ENCODE measurements at places on chromosomes 5 and 9.

GRCh38 chr9:69325409-69326212 lies 596 bp downstream of the ENTREP1 start:
- DNase-seq = no peak

GRCh38 chr5:10173716-10174115 lies 76.0 kb downstream of the ATPSCKMT start:
- no peak for DNase-seq

- DNase-seq = no peak
These were observed 63.6 kb downstream of the ARHGAP26 start for GRCh38 chr5:142833517-142834449.

GRCh38 chr9:105541838-105542237 lies 16.1 kb upstream of the FKTN start:
- no peak for DNase-seq

- no peak for DNase-seq
These were observed 72.8 kb upstream of the MTAP start for GRCh38 chr9:21729648-21730047.

DNA sequence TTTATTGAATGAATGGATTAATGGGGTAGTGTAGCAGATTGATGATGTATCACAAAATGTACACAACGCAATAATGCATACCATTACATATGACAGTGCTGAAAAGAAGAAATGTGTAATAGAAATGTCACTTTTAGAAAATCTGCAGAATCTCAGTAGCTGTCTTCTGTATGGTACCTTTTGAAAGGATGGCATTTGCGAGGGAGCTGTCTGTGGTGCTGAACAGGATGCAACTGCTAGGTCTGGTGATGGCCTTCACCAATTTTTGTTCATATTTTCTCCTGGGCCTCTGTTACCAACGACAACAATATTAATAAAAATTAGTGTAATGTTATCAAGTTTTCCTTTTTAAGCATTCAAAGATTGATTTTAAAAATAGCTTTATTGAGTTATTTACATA lies 36.2 kb upstream of the OTULIN start:
- DNase-seq = no peak

- no peak for DNase-seq
These were observed 60.9 kb downstream of the RXRA start for GRCh38 chr9:134386951-134387831.

DNA sequence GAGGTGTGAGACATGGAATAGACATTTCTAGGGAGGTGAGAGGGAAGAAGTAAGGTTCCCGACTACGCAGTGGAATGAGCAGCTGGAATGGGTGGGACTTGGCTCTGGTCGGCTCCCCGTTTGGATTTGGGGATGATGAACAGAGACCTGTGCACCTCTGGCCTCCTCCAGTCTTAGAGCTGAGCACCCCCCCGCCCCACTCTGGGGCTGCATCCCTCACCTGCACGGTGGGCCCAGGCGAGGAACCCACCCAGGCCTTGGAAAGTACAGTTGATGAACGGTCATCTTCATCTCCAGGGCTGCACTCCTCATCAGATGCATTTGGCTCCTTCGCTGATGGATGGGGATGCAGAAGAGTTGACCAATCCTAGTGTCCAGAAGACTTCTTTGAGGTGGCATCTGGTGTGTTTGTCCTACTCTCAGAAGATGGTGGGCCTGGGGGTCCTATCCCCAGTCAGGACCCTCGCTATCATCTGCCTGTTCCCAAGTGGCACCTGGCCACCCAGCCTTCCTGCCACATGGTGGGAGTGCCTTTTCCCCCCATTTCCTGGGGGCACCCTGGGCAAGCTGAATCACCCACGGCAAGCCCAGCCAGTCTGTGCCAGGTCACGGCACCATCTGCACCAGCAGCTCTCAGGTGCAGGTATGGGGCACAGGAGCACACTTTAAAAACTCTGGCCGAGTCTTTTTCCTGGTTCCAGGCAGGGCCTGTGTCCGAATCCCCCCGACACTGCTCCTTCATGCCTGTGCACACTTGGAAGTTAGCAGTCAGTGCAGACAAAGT lies 70.5 kb downstream of the GTF3C4 start:
- no peak for DNase-seq

DNA sequence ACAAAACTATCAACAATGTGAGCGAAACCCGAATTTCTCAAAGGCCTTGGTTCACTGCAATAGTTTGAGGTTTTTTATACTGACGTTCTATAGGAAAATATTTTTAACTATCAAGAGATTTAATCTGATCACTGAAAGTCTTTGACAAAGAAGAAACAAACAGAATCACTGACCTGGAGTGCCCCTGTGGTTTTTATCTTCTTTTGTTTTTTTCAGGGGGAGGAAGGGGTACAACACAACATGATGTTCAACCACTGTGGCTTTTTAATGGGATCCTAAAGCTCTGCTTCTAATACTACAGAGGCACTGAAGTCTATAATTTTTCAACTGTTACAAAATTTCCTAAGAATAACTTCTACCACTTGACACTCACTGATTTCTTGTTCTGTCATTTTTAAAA lies 185.9 kb downstream of the AP3B1 start:
- DNase-seq = no peak

DNA sequence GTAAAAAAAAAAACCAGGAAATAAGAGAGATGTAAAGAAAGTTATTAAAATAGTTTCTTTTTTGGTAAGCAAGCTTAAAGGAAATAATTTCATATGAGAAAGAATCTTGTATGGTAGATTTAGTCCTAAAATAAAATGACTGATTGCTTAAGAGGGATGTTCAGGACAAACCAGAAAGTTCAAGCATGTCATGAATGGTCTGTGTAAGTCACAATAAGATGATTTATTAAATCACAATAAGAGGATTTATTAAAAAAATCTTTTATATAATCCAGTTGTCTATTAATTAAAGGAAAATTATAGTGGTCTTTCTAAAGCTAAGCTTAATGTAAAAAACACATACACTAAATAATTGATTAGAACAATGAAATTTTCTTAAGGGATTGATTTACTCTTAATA lies 91.8 kb upstream of the OR13F1 start:
- DNase-seq = no peak

- no peak for DNase-seq
These were observed 20.2 kb upstream of the SMIM15 start for GRCh38 chr5:61182449-61182848.

DNA sequence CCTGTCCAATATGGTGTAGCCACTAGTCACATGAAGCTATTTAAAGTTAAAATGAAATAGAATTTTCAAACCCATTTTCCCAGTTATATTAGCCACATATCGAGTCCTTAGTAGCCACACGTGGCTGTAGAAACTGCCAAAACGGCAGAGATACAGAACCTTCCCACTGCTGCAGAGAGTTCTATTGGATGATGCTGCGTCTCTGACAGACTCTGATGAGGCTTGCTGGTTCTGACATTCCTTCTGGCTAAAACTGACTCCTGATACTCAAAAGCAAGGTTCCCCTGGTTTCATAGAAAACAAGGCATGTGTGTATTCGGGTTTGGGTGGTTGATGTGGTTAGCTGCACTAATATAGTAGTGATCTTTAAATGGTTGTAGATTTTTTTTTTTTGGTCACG lies 91.5 kb downstream of the TLE4 start:
- DNase-seq = no peak

- DNase-seq = no peak
These were observed 10.5 kb upstream of the NACC2 start for GRCh38 chr9:136105398-136106135.

DNA sequence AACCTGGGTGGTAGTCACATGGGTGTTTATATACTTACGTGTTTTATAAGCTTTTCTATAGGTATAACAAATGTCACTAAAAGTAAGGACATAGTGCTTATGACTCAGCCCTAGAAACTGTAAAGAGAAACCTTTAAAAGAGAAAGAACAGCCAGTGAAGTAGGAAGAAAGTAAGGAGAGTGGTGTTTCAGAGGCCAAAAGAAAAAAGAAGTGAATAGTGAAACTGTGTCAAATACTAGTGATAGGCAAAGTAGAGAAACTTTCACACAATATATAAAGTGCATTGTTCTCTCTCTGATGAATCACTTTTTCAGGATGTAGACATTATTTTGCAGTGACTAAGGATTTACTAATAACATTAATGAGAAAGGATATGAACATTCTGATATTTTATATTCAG lies 74.2 kb upstream of the SUSD1 start:
- no peak for DNase-seq

DNA sequence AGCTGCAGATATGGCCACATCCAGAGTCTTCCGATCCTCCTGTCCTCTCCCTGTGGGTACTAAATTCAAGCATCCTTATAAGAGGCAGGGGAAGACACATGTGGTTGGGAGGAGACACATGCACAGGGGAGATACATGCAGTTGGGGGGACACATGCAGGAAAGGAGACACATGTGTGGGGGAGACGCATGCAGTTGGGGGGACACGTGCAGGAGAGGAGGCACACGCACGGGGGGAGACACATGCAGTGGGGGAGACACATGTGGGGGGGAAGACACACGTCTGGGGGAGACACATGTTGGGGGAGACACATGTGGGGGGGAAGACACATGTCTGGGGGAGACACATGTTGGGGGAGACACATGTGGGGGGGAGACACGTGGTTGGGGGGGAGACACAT lies 21.2 kb upstream of the OLFM1 start:
- no peak for DNase-seq

- no peak for DNase-seq
These were observed 11.1 kb upstream of the MED27 start for GRCh38 chr9:132090771-132091170.

DNA sequence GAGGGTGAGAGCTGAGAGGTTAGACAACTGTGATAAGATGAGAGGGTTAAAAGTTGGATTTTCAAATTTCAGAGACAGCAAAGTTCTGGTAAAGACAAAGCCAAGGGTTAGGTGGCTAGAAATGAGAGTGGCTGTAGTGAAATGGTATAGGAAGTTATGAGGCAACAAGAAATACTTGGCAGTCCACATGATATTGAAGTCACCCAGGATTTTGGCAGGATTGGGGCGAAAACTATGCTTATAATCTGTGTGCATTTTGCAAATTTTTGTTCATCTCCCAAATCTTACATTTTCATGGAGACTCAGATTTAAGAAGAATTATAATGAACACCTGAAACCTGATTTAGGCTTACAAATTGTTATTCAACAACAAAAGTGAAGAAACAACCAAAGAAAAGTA lies 35.6 kb downstream of the C9 start:
- no peak for DNase-seq

- no peak for DNase-seq
These were observed 94.3 kb downstream of the INSYN2B start for GRCh38 chr5:169886033-169886432.

DNA sequence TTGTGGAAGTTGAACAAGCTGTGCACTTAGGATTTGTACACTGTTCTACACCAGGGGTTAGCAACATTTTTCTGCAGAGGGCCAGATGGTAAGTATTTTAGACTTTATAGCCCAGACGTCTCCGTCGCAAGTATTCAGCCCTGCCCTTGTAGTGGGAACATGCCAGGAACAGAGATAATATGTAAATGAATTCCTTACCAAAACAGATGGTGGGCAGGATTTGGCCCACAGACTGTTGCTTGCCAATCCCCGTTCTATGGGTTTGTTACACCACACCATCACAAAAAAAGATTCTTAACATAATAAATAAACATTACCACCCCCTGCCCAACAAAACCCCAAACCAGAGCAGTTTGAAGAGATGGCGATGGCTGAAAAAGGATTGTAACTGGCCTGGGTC lies 74.3 kb downstream of the AMBP start:
- DNase-seq = no peak

Data from caudate nucleus (tissue), 63 donors.